ENCODE measurements at places on chromosomes 2 and 18. TPM values are rescaled to one million over a fixed set of nuclear protein-coding genes. Genes with fewer than 3 reads are reported as not detected.
A peak's percentile ranks its signal among the peaks of the same experiment; 100 is the strongest.

- DNase-seq, result peak; percentile 33
Observed at GRCh38 chr2:8682719-8683667, 1.1 kb downstream of the ID2 start.

- DNase-seq, result no peak
Observed at GRCh38 chr2:5377323-5377722, 314.9 kb upstream of the SOX11 start.

DNA sequence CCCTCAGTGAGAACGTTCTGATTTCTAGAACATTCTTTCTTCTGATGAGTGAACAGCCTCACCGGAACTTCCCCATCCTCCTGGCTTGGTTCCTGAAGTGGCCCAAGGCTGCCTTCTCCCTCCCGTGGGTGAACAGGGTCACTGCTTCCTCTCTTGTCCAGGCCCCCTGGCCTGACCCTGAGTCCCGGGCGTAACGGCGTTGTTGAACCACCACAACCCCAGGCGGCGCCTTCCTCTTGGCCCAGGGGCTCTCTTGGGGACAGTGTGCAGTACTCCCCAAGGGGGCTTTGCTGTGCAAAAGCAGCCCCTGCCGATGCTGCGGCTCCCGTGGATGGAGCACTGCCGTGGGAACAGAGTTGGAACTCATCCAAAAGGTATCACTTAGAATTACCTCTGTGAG is 147.2 kb downstream of the TSN start:
- DNase-seq, result no peak

DNA sequence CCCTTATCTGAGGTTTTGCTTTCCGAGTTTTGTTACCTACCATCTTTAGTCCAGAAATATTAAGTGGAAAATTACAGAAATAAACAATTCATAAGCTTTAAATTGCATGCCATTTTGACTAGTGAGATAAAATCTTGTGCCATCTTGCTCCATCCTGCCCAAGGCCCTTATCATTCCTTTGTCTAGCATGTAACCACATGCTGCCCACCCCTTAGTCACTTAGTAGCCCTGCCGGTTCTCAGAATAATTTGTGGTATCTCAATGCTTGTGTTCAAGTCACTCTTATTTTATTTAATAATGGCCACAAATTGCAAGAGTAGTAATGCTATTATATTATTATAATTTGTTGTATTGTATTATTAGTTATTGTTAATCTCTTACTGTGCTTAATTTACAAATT is 36.8 kb upstream of the VPS54 start:
- peak; percentile 4 for DNase-seq

- peak; percentile 43 for DNase-seq
Observed at GRCh38 chr2:32357318-32358110, 691 bp downstream of the BIRC6 start.

DNA sequence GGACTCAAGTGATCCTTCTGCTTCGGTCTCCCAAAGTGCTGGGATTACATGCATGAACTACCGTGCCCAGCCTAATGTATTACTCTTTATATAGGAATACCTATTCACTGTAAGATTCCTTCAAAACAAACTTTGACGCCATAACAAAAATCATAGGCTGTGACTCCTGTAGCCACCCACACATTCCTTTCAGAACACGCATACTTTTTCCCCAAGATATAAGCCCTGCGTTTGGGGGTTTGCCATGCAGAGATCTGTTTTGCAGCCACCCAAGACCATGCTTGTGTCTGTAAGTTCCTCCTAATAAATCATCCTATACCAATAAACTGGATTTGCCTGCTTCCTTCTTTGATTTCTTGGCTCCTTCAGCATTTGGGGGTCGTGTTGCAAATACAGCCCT is 46.0 kb upstream of the STON1 start:
- DNase-seq, result peak; percentile 21

DNA sequence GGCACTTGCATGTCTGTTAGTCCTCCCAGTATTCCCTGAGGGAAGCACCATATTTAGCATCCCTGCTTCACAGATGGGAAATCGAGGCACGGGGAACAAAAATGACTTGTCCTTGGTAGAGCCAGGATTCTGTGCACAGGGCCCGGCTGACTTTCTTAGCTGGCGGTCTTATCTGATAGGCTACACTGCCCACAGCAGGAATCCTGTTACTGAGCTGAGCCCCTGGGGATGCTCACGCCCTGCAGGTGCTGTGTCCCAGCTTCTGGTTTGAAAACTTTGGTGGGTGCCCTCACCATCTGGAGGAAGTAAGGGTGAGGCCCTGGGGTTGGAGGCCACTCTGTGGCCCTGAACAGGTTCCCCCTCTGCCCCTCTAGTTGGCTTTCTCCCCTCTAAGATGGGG is 68.4 kb upstream of the MCFD2 start:
- DNase-seq, result no peak

GRCh38 chr2:218312267-218312756 is 20.0 kb upstream of the TMBIM1 start:
- no peak for DNase-seq

GRCh38 chr18:59385191-59385590 is 26.1 kb upstream of the LMAN1 start:
- DNase-seq, result no peak

CNPPD1 gene
- total RNA-seq, result 36.2 TPM

- peak; percentile 23 for DNase-seq
Observed at GRCh38 chr2:238573065-238573778, 146.5 kb downstream of the ASB1 start.

CPO gene
- total RNA-seq, result not detected

DNA sequence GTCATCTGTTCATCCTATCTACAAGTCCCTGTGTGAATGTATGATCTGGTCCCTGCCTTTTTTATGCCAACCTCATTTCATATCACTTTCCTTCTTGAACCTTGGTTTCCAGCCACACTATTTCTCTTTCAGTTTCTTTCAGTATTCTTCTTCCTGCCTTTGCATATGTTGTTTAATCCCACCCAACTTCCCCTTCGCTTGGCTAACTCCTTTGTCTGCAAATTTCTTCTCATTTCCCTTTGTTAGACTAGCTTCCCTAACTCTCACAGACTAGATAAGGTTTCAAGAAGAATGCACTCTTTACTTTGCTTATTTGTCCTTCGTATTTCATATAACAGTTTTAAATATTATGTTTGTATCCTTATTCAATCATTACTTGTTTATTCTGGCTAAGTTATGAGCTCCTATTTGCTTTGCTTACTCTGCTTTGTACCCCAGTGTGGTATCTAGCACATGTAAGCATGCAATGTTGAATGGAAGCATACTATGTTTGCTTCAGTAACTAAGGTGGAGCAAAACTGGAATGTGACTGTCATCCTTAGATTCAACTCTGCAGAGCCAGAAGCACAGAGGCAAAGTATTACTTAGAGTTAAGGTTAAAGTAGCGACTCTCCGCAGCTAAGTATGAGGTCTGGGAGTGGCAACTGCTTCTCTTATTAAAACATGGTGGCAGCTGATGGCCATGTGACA is 681.3 kb downstream of the CPS1 start:
- DNase-seq, result no peak

SULT1C4 gene
- not detected for total RNA-seq

SPC25 gene
- total RNA-seq, result 59.7 TPM

PPP3R1 gene
- total RNA-seq, result 20.7 TPM

- peak; percentile 4 for DNase-seq
Observed at GRCh38 chr2:24253303-24253919, 78.6 kb downstream of the FAM228A start.

DNA sequence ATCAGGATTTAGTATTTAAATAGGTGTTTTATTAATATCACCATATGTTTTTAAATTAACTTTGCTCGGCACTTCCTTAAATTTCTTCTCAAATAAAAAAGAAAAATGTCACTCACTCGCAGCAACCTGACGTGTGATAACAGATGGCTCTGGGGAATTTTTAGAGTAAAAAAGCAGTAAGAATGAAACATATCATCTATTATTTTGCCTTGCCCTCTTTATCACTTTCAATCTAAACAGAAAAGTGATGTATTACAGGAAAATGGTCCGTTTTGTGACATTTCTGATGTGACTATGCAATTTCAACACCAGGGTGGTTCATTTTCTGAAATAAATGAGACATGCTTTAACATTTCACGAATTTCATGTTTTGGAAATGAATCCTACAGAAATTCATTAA is 1368.0 kb upstream of the LRRTM1 start:
- DNase-seq, result no peak

DSG4 gene
- total RNA-seq, result not detected

GRCh38 chr2:216535454-216535995 is 36.9 kb downstream of the RPL37A start:
- DNase-seq, result peak; percentile 57

Data from Daoy (cell line).